ENCODE measurements at places on chromosomes 7 and 10.

DNA sequence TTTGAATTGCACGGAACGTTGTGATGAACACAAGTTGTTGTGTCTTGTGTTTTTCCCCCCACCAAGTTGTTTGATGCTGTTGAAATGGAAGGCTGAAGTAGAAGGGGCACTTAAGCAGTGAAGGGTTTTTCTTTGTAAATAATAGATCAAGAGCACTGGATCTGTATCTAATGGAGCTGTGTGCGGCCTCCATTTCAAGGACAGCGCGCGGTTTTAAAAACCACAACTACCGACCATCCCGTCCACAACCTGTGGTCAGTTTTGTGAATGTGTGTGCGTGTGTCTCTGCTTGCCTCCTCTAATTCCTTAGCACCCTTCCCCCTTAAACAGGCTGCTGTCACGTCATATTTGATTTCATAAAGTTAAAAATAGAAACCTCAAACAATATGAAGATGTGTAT, 165.5 kb downstream of the TCF7L2 start:
- DNase-seq, result no peak

- no peak for DNase-seq
Observed at GRCh38 chr10:79244068-79244442, 103.2 kb upstream of the PPIF start.

DNA sequence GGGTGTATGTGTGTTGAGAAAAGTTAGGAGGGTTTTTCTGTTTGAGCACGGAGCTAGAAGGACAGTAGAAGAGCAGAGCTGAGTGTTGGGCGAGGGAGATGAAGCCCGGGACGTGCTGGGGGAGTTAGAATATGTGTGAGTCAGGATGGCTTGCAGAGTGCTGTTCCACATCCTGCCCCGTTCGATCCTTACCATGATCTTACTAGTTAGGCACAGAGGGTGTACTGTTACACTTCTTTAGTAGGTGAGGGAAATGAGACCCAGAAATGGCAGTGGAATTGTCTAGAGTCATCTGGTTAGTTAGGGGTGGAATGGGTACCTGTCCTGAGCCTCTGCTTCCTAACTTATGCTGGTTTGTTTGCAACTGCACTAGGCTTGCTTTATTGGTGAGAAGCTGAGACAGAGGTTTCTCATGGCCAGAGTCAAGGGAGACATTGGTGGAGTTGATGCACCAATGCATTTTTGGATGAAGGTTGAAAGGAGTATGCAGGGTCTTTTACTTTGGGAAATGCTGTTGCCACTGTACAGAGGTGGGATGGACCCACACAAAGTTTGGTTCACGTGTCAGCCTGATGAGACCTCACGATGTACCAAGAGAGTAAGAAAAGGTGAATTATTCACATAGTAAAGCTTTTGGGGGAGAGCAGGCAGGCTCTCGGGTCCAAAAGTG, 42.4 kb downstream of the CCNY start:
- no peak for DNase-seq

GRCh38 chr7:105589356-105590077, 8.2 kb upstream of the EFCAB10 start:
- peak; percentile 63 for DNase-seq

DNA sequence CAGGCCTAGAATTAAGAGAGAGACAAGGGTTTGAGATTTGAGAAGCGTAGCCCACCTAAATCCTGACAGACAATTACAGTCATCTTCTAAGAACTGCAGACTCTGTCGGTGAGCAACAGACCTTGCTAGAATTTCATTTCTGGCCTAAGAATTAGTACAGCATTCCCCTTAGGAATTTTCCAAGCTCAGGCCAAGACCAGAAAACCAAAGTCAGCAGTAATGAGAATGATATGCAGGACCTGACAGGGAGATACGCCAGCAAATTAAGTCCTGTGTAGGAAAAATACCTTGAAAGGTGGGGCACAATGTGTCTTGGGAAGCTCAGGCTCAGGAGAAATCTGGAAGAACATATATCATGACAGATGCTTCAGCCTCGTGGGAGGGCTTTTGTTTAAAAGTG, 52.7 kb upstream of the HERPUD2 start:
- no peak for DNase-seq

DNA sequence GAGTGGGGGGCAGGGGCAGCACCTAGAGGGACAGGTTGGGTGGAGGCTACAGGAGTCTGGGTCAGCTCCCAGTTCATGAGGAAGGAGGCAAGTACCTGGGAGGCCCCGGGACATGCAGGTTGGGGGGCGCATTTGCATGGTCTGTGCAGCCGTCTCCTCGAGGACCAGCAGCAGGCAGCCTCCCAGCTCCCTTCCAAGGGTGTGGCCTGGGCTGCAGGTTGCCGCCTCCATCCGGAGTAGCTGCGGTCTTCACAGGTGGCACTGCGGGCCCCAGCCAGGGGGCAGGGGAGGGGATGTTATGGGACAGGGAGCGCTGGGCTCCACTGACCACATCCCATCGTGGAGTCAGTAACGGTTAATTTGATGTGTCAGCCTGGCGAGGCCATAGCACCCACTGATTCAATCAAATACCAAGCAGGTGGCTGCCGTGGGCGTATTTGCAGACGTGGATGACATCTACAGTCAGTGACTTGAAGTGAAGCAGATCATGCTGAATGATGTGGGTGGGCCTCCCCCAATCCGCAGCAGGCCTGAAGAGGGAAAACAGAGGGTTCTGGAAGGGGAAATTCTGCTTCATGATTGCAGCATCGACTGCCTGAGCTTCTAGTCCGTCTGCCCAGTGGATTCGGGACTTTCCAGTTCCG, 81.6 kb downstream of the PRKAG2 start:
- DNase-seq, result no peak

DNA sequence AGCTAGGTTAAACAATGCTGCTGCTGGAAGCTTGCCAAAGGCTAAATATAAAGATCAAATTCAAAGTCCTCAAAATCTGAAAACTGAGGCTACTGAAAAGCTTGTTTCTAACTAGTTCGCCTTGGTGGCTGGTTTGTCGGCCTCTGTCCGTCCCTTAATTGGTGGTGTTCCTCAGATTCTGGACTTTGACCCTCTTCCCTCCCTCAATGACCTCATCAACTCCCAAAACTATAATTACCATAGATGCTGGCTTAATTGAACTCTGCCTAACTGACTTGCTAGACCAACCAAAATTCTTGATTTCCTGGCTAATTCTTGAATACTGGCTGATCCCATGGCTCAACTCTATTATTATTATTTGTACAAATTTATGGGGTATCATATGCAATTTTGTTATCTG, 15.6 kb downstream of the ARHGAP21 start:
- no peak for DNase-seq

- no peak for DNase-seq
Observed at GRCh38 chr10:29860166-29860565, 199.2 kb downstream of the JCAD start.

GRCh38 chr10:2049560-2049959, 312.2 kb upstream of the ADARB2 start:
- DNase-seq, result no peak

GRCh38 chr10:125096371-125096770, 64.0 kb downstream of the CTBP2 start:
- no peak for DNase-seq

GRCh38 chr10:112235920-112236319, 47.3 kb upstream of the TECTB start:
- no peak for DNase-seq

GRCh38 chr10:124484031-124484430, 22.4 kb downstream of the LHPP start:
- no peak for DNase-seq

- no peak for DNase-seq
Observed at GRCh38 chr10:10489805-10490571, 527.7 kb upstream of the CELF2 start.

Data from CD8-positive, alpha-beta memory T cell (primary cell).